T-helper 2 cell treated with Interferon-gamma antibody and Interleukin-4, amounts not matched to agents 5 μg/mL and 100 μg/mL, for 36 hours (primary cell): ENCODE measurements at places on chromosomes 13 and 19.
A peak's percentile ranks its signal among the peaks of the same experiment; 100 is the strongest.

DNA sequence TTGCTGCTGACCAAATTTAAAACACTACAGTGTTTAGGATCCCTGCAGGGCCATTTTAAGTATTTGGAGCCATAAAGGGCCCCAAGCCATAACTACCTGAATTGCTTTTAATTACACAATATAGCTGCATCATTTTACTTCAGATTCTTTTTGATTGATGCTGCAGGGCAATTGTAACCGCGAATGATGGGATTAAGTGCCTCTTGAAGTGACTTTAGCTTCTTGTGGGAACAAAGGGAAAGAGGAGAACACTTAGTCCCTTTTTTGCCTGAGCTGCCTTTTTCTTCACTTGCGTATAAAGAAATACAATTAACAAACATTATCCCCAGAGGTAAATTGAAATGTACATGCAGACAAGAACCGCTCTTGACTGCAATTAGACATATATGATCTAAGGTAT is 228.5 kb downstream of the ZIC5 start:
- DNase-seq = no peak

DNA sequence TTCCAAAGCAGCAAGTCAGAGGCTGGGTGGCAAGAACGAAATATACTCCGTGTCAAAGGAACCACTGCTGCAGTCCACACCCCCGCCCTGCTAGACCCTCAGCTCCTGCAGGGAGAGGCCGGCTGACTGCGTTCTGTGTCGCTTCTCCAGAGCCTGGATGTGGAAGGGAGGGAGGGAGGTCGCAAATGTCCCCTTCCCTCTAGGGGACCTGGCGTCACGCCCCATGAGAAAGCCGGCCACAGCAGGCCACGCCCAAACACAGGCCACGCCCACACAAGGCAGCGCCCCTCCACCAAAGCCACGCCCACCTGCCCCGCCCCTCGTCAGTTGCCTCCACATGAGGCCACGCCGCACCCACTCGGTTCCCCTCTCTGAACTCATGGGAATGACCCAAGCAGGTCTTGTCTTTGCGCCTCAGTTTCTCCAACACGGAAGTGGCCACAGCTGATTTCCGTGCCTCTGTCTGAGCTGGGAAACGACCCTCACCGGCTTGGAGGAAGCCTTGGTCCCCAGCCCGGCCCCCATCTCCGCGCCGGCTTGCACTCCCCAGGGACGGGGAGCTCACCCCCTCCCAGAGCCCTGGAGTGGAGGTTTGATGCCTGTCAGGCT is 38.4 kb upstream of the TCF3 start:
- DNase-seq = peak; percentile 55

DNA sequence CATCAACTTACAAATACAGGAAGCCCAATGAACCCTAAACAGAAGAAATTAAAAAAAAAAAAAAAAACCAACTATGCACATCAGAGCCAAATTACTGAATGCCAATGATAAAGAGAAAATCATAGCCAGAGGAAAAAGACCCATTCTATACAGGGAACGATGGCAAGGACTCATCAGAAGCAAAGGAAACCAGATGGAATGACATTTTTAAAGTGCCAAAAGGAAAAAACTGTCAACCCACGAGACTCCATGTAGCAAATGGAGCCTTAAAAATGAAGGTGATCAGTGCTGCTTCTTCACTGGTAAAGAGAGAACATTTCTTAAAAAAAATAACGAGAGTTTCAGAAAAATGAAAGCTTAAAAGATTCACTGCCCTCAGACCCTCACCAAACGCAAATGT is 18.3 kb downstream of the PCID2 start:
- no peak for DNase-seq

DNA sequence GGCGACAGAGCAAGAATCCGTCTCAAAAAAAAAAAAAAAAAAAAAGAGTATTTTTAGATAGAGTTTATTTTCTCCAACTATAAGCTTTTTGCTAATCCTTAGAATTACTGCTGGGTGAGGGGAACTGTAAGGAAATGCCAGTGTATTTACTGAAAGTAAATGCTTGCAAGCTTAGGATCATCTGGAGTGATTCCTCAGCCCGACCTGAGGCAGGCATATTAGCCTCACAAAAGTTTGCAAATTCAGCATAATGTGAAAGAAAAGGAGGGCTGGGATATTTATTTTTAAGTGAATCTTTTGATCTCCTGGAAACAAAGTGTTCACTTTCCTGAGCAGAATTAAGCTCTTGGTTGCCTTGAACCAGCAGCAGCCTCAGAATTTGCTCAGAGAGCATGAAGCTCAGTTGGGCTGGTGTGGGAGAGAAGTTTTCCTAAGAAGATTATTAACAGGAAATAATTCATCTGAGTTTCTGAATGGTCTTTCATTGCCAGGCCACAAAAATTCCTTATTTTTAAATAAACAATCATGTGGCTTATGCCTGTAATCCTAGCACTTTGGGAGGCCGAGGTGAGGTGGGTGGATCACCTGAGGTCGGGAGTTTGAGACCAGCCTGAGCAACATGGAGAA is 24.7 kb upstream of the SPATA13 start:
- no peak for DNase-seq

DNA sequence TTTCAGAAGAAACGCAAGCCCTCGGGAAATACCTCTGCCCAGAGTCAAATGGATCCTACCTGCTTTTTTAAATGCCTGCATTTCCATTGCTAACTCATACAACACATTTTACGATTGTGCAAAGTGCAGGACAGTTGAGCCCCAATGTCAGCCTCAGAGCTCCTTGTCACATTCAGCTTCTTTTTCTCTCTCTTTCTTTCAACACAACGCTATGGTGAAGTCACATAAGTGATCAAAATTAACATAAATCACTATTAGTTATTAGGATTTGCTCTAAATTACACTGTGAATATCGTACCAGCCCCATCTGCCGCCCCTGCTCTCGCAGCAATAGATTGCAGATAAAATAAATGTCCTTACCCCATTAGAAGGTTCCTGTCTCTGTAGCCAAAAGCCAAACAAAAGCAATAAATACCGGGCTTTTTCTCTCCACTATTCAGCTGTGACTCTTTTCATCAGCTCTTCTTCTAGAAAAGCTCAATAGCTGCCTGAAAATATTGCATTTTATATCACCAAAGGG is 8.8 kb downstream of the POU4F1 start:
- no peak for DNase-seq
